ENCODE measurements at places on chromosomes 6 and 20.

- no peak for DNase-seq
Measured at GRCh38 chr6:150598858-150599198, 857 bp upstream of the PLEKHG1 start.

DNA sequence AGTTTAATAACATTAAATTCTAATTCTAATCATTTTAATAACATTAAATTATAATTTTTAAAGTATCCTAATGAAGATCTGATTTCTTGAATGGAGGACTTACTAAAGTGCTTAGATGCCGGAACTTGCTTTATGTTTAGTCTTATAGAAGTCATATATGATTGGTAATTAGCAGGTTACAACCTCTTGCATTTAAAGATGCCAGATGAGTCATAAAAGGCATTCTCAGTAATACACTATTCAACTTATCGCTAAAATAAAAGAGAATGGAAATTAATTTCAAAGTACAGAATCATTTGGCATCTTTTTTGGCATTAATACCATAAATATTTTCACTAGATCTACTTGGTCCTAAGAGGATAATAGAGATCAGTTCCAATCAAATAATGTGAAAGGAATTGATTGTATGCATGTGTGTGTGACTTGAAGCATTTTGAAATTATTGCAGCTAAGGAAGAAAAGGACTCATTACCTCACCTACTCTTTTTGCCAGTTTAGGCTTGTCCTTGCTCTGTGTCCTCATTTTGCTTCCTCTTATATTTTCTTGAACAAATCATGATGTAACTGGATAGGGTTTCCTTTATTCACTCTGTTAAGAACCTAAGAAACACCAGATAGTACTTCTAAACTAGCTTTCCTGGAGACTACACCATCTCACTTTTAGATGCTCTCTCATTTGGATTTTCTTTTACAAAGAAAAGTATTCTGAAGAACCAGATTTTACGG, 2.7 kb downstream of the COL21A1 start:
- no peak for DNase-seq

DNA sequence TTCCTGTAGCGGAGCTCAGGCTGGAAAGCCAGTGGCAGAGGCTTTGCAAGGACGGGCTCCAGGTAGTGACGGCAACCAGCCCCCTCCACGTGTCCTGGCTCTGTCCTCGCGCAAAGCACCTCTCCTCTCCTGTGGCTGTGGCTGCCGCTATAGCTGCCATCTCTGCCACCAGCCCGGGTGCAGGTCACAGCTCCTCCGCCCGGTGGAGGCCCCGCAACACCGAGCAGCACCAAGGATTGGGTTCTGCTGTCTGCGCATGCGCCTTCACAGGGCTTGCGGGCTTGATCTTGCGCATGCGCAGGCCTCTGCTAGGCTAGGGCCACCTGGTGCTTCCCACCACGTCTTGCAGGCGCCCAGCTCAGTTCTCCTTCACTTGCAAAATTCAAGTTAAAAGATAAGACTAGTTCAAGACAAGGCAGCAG, 625.4 kb downstream of the QKI start:
- peak; percentile 9 for DNase-seq

GRCh38 chr6:12575961-12576360, 140.6 kb upstream of the PHACTR1 start:
- DNase-seq = no peak

DNA sequence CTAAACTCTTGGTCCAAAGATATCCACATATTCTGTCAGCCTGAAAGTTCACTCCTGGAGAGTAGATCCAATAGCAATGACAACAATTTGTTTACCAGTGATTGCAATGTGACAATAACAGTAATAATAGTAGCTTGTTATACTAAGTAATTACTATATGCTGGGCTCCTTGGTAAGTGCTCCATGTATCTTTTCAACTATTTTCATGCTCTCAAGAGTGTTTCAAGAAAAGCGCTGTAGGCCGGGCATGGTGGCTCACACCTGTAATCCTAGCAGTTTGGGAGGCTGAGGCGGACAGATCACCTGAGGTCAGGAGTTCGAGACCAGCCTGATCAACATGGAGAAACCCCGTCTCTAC, 15.4 kb downstream of the BCL2L1 start:
- no peak for DNase-seq

GRCh38 chr6:169188475-169188874, 65.2 kb downstream of the THBS2 start:
- DNase-seq = no peak

GRCh38 chr6:117200067-117200466, 65.3 kb upstream of the VGLL2 start:
- DNase-seq = no peak

GRCh38 chr20:62776692-62777527, 19.4 kb upstream of the MRGBP start:
- peak; percentile 45 for DNase-seq

DNA sequence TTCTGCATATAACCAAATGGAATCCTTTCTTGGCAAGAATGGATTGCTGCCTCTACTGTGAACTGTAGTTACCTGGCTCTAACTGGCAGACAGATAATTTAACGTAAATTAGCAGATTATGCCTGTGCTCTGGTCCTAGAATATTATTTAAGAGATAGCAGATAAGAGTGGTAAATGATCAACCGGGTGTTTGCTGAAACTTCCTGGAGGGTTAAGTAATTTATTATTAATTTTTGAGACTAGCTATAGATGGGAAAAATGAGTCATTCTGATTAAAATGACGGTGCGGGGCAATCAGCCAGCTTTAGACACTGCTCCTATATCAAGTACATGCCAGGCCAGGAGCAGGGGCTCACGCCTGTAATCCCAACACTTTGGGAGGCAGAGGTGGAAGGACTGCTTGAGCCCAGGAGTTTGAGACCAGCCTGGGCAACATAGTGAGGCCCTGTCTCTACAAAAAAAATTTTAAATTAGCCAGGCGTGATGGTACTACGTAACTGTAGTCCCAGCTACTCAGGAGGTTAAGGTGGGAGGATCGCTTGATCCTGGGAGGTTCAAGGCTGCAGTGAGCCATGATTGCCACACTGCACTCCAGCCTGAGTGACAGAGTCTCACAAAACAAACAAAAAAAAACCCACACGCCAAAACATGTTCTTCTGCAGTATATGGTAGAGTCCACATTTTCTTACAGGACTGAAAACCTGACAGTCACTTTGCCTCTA, 22.6 kb downstream of the B4GALT5 start:
- no peak for DNase-seq

- DNase-seq = no peak
Measured at GRCh38 chr20:56816349-56816748, 187.2 kb downstream of the TFAP2C start.

GRCh38 chr6:79868098-79868722, 79.1 kb downstream of the ELOVL4 start:
- DNase-seq = no peak

DNA sequence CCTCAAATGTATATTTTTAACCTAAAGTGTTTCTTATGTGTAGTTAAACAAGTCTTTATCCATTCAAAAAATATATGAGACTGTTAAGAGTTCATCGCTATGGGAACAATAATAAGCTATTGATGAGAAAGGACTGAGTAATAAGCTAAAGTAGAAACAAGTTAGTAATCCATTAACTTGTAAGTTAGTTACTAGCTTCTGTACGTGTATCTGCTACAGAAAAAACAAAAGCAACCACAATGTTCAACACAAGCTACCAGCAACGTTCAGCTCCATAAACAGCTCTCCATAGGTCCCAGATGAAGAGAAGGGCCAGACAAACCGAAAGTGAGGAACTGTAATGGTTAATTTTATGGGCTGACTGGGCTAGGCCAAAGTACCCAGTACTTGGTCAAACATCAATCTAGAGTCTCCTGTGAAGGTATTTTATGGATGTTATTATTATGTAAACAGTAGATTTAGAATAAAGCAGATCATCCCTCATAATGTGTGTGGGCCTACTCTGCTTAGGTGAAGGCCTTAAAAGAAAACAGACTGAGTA, 33.8 kb upstream of the FAM135A start:
- no peak for DNase-seq

GRCh38 chr6:142192343-142192742, 45.3 kb downstream of the VTA1 start:
- no peak for DNase-seq

DNA sequence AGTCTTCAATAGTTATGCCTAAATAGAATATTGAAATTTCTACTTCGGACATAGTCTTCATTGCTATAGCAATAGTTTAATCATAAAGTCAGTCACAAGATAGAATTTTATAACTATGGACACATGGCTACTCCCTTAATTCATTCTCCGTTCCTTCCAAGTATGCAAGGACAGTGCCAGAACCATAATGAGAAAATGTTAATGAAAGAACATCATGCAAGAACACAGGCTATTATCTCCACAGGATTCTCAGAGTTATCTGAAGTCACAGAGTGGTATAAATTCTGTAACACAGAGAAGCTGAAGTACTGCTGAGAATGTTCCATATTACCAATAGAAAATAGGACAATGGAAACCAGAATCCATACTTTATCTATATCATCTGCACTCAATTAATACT, 826.2 kb downstream of the EPHA7 start:
- DNase-seq = no peak

DNA sequence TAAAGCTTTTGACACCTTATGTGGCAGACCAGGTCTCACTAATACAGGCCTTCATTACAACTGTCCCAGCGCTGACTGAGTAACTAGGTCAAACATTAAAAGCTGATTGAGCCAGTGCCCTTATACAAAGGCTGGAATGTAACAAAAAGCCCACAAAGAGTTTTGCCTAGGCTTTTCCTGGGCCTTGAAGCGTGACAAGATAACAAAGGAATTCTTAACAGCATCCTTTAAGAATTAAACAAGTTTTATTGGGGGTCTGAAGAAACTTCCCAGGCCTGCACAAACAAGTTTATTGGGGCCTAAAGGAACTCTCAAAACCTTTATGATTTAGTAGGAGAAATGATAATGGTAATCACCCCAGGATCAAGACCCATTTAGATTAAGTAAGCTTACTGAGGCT, 267.6 kb upstream of the FAM83B start:
- DNase-seq = no peak

- no peak for DNase-seq
Measured at GRCh38 chr6:40473026-40473425, 114.1 kb downstream of the LRFN2 start.

- DNase-seq = no peak
Measured at GRCh38 chr6:137430954-137431353, 63.2 kb downstream of the OLIG3 start.

GRCh38 chr20:19313342-19314069, 101.1 kb downstream of the SLC24A3 start:
- no peak for DNase-seq

GRCh38 chr6:52575502-52575892, 1.4 kb downstream of the TRAM2 start:
- no peak for DNase-seq

GRCh38 chr6:12875051-12875450, 158.5 kb downstream of the PHACTR1 start:
- DNase-seq = no peak

DNA sequence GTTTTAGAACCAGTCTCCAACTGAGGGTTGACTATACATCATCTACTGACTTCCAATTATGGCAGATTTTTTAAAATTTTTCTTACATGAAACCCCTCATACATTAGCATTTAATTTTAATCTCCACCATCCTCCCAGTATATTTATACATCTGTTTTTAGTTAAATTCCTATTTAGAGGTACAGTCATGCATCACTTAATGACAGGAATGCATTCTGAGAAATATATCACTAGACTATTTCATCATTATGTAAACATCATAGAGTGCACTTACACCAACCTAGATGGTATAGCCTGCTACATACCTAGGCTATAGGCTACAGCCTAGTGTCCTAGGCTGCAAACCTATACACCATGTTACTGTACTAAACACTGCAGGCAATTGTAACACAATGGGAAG, 316.7 kb upstream of the MARCKS start:
- DNase-seq = no peak

DNA sequence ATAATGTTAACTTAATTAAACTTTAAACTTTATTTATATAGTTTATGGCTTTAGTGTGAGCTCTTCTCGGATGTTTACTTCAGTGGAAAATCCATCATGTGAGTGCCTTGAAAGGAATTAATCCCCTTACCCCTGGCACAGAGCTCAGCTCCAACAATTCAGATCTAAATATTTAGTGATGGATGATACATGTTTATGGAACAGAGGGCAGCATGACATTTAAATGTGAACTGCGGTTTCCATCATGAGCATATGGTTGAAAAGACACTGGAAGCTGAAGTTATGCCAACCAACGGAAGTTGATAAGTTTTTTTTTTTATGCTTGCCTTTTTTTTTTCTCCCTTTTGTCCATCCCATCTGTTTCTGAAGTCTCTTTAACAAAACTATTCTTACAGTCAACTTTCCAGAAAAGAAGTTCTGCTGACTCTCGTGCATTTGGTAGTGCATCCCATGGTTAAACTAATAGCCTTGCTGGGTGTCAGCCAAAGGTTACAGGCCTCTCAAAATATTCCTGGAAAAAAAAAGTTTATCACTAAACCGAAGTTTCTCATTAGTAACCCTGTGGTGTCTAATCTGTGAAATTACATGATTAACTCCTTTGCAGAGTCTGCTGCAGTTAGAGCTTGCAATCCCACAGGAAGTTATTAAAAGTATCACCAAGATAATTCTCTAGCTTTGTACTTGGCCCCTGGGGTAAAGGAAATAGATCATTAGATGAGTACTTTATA, 243.9 kb upstream of the TCF21 start:
- peak; percentile 38 for DNase-seq

DNA sequence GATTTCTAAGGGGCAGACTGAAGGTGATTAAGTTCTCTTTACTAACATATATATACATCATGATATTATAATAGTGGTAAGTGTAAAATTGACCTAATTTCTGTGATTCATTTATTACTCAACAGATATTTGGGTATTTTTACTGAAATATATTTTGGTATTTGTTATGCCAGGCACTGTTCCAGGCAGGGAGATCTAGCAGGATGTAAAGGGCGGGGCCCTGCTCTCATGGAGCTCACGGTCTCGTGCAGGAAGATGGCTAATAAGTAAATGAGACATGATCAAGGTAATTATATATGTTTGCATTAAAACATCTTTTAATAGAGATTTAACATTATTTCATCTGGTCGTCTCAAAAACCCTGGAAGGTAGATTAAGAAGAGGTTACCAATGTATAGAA, 27.7 kb downstream of the FAM50B start:
- DNase-seq = no peak

- DNase-seq = peak; percentile 89
Measured at GRCh38 chr6:20319520-20320357, 81.9 kb upstream of the E2F3 start.

DNA sequence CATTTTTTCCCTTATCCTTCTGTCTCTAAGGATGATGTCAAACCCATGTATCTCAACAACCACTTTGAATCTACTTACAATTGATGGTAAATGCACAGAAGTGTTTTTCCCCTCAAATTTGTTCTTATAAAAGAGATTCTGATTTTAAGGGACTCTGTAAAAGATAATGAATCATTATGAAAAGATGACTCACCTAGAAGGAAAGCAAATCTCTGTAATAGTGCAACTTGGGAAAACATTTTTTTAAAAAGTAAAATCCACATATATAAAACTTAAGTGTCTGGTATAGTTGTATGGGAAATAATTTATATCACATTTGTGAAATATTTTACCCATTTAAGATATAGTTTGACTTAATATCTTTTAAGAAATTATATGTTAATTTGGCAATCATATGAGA, 137.0 kb downstream of the TINAG start:
- DNase-seq = no peak

All from mucosa of descending colon (tissue), 3 donors.